Suppressor macrophage (primary cell): ENCODE measurements at places on chromosomes 11 and 22.

GRCh38 chr11:1138097-1138496 lies 19.7 kb upstream of the MUC5AC start:
- DNase-seq = peak; percentile 36

- no peak for DNase-seq
These were observed 59.9 kb upstream of the POU2AF1 start for GRCh38 chr11:111438846-111439520.

DNA sequence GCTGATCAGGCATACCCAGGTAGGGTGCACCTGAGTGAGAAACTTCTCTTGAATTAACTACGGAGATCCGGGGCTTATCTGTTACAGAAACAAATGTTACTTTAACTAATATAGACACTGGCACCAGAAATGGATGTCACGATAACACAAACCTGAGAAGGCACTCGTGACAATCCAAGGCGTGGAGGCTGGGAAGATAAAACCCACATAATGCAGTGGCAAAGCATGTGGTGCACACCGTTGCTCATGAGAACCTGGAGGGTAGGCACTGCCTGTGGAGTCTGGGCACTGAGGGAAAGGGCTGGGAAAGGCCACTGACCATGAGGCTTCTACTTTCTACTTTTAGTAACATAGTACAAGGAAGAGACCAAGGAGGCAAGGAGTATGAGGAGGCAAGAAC lies 22.6 kb downstream of the SLC22A12 start:
- DNase-seq = no peak

DNA sequence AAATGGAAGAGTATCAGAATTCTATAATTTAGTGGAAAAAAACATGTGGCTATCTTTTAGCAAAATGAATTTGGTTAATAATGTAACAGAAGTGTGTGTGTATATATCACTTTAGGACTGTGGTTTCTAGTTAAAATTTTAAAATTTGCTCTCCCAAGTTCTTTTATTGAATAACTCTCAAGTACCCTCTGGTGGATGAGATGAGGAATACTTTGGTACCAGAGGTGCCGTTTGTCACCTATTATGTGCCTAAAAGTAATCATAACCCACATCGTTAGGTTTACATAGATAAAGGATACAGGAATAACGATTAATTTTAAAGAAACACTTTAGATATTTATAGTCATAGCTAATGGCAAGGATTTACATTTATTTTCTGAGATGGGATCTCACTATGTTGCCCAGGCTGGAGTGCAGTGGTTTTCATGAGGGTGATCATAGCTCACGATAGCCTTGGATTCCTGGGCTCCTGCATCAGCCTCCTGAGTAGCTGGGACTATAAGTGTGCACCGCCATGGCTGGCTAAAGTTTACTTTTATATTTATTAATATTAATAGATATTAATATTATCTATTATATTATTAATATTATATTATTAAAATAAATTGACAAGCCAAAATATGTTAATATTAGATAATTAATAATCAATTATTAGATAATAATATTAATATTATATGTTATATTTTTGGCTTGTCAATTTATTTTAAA lies 66.7 kb upstream of the CAPRIN1 start:
- DNase-seq = no peak

DNA sequence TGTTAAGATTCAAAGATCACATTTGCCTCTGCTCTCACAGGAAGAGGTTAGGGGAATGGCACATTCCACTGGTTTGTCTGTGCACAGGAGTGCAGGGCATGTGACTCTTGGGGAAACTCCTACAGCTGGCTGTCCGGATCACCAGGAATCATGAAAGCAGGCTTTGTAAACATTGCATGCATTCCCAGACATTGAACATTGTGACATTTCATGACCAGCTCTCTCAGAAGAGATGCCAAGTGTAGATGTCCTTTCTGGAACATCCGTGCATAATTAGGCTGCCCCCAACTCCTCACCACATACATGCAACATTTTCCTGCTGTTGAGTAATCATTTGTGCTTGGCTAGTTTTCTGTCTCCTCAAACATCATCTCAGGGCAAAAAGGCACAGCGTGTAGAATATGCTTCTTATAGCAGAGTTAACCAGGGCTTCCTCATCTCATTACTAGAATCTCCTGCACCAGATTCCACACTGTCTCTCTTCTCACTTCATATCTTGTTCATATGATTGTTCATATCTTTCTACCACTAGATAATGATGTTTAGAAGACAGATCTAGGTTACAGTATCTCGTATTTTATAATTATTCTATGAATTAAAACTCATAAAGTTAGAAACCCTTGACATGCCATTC lies 694.7 kb downstream of the NTM start:
- DNase-seq = peak; percentile 70

DNA sequence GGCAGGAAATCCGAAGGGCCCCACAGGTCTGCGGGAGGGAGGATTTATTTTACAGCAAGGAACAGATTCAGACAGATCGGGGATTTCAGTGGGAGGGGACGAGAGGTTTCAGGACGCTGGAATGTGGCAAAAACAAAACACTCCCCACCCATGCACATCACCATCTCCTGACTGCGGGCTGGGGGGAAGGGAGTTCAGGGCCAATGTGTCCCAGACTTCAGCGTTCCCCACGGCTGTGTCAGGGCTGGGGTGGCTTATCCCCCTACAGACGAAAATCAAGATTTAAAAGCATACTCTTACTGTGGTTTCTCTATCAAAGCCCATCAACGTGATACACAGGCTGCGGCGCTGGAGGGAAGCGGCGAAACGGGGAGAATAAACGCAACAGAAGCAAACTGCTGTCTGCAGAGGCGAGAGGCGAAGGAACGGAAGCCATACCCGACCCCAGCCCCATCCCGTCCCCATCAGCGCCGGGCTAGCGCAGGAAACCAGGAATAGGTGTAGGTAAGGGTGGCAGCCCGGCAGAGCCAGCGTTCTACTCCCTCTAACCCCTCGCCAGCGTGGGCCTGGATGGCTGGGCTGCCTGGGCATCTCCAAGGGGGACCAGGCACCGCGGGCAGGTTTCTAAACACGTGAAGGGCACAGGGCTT lies 2.7 kb downstream of the TENM4 start:
- DNase-seq = no peak

- no peak for DNase-seq
These were observed 51.8 kb downstream of the SYN3 start for GRCh38 chr22:33006220-33006954.

DNA sequence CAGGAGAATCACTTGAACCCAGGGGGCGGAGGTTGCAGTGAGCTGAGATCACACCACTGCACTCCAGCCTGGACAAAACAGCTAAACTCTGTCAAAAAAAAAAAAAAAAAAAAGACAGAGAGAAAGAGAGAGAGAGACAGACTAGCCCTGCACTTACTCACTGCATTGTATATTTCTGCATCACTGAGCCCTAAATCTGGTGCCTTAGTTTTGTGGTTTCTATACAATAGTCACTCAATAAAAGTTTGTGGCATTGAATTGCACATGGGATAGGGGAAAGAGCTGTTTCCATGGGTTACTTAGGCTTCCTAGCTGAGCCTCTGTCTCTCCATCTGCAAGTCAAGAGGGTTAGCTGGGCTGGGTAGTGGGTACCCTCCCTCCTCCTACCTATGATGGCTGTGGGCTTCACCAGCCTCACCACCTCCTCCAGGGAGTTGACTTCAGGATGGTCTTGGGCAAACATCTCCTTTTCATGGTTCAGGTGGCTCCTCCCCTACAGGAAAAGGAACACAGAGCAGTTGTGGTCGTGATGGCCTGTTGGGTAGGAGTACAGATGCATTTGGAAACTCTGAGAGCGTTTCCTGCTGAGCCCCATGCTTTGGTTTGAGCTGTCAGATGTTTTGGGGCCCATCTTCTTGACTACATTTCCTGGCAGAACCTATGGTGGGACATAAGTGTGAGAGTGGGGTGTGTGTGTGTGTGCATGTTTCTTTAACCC lies 73.2 kb downstream of the CCDC81 start:
- no peak for DNase-seq

DNA sequence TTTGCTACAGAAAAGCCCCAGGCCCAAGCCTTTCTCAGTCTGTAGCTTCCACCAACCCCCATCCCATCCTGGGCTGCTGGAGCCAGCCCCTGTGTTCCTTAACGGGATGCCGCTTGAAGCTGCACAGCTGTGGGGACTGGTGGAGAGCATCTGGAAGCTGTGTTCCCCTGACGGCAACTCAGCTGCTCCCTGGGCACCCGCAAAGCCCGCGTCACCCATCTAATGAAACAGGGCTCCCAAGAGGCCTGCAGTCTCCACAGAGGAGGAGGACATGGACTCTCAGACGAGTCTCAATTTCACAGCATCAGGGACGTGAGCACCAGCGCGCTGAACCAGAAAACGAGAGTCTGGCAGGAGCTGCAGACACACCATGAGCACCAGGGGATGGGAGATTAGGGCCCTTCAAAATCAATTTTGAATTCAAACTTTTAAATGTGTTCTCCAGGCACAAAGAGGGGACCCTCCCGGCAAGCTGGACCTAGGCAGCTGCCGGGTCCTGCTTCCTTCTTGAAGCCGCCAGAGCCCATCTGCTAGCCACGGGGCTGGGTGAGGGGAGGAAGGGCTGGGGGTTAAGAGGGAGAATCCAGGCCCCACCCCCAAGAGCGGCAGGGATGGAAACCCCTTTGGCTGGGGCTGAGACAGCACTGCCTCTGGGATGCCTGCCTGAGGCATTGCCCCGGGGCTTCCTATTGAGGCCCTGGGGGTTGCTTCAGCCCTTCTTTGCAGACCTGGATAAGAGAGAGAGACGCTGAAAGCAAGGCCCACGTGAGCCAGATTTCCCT lies 21.0 kb downstream of the LMO1 start:
- no peak for DNase-seq
